ENCODE measurements at places on chromosomes 4 and X. TPM values are rescaled to one million over a fixed set of nuclear protein-coding genes. Genes with fewer than 3 reads are reported as not detected.
A peak's percentile ranks its signal among the peaks of the same experiment; 100 is the strongest.

- H3K36me3 ChIP-seq = no peaks in the 10 kb centered on the region
- H3K4me1 ChIP-seq = peaks cover 22% of the 10 kb centered on the region
- peaks cover 17% of the 10 kb centered on the region for H3K27me3 ChIP-seq
- no peak overlapping the region for H3K4me3 ChIP-seq
- no peak overlapping the region for H3K27ac ChIP-seq
- DNase-seq = no peak
Measured at GRCh38 chr4:95371476-95372224, 177.1 kb downstream of the UNC5C start.

GRCh38 chr4:73406548-73406875, 2.4 kb downstream of the ALB start:
- no peak overlapping the region for H3K4me3 ChIP-seq
- no peak overlapping the region for H3K27ac ChIP-seq
- no peaks in the 10 kb centered on the region for H3K27me3 ChIP-seq
- no peaks in the 10 kb centered on the region for H3K36me3 ChIP-seq
- no peak for DNase-seq
- H3K4me1 ChIP-seq = no peaks in the 10 kb centered on the region

ZCCHC18 gene
- total RNA-seq = 9.3 TPM

DNA sequence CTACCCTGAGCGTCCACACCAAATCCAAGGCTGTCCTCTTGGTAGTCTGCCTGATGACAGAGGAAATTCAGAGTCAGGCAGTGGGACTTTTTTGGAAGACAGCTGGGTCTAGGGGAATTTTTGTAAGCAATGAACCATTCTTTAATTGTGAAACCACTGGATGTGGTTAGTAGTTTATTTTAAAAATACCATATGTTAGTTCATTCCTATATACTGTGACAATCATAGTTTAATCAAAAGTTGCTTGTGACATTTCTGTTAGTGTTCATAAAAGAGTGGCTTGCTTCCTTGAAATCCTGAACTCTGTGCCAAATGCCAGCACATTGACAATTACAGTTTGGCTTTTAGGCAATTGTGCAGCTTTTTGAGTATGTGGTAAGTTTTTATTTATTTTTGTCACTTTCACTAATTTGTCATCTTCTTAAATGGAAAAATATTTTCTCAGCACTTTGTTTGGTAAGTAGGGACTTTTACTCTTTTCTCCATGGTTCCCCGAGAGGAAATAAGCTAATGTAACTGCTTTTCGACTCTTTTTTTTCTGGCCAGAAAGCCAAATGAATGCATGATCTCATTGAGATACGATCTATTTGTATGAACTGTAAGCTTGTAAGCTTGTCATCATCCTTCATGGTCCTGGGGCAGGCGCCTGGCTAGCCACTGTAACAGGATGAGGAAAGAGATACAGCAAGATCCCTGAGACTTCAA, 72.6 kb upstream of the SLC4A4 start:
- no peak overlapping the region for H3K27ac ChIP-seq
- no peak overlapping the region for H3K4me3 ChIP-seq

- no peak overlapping the region for H3K4me3 ChIP-seq
- no peak overlapping the region for H3K27ac ChIP-seq
- no peaks in the 10 kb centered on the region for H3K4me1 ChIP-seq
- H3K36me3 ChIP-seq = peaks cover 9% of the 10 kb centered on the region
- no peak for DNase-seq
Measured at GRCh38 chr4:182404376-182404775, 161.2 kb downstream of the TENM3 start.

- H3K36me3 ChIP-seq = no peaks in the 10 kb centered on the region
- DNase-seq = no peak
- H3K4me3 ChIP-seq = no peak overlapping the region
- H3K27me3 ChIP-seq = no peaks in the 10 kb centered on the region
- H3K4me1 ChIP-seq = no peaks in the 10 kb centered on the region
- H3K27ac ChIP-seq = no peak overlapping the region
Measured at GRCh38 chrX:95056901-95057300, 1382.9 kb downstream of the FAM133A start.

GRCh38 chrX:118652717-118653116, 74.7 kb upstream of the IL13RA1 start:
- H3K27me3 ChIP-seq = no peaks in the 10 kb centered on the region
- no peak overlapping the region for H3K4me3 ChIP-seq
- H3K4me1 ChIP-seq = no peaks in the 10 kb centered on the region
- peaks cover 5% of the 10 kb centered on the region for H3K36me3 ChIP-seq

DNA sequence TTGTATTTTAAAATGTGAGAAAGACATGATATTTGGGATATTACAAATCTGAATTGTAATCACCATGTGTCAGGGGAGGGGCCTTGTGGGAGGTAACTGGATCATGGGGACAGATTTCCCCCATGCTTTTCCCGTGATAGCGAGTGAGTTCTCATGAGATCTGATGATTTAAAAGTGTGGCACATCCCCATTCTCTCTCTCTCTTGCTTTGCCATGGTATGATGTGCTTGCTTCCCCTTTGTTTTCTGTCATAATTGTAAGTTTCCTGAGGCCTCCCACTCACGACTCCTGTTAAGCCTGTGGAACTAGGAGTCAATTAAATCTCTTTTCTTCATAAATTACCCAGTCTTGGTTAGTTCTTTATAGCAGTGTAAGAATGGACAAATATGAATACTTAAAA, 39.0 kb downstream of the CCDC158 start:
- peaks cover 53% of the 10 kb centered on the region for H3K27me3 ChIP-seq
- H3K4me1 ChIP-seq = peaks cover 12% of the 10 kb centered on the region
- DNase-seq = no peak
- peaks cover 10% of the 10 kb centered on the region for H3K36me3 ChIP-seq
- H3K27ac ChIP-seq = no peak overlapping the region
- H3K4me3 ChIP-seq = no peak overlapping the region

GRCh38 chr4:78022517-78022916, 34.6 kb upstream of the FRAS1 start:
- H3K4me1 ChIP-seq = peaks cover 5% of the 10 kb centered on the region
- no peaks in the 10 kb centered on the region for H3K27me3 ChIP-seq
- DNase-seq = no peak
- no peaks in the 10 kb centered on the region for H3K36me3 ChIP-seq
- H3K4me3 ChIP-seq = no peak overlapping the region

PDZD11 gene
- total RNA-seq = 38.3 TPM

TREX2 gene
- total RNA-seq = 1.6 TPM

DNA sequence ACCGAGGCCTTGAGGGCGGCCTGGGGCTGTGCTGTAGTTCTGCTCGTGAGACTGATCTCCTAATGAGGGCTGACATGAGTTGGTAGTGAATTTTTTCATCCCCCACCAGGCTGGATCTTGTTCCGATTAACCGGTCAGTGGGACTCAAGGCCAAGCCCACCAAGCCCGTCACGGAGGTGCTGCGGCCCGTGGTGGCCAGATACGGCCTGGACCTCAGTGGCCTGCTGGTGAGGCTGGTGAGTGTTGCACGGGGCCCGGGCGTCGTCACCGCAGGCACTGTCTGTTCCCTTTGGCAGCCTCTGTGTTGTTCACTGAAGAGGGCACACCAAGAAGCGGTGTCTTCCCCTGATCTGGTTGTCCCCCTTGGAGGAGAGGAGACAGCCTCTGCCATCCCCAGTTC, 18.4 kb upstream of the HGFAC start:
- H3K4me1 ChIP-seq = peaks cover 4% of the 10 kb centered on the region
- no peaks in the 10 kb centered on the region for H3K27me3 ChIP-seq
- H3K36me3 ChIP-seq = no peaks in the 10 kb centered on the region
- no peak overlapping the region for H3K4me3 ChIP-seq
- H3K27ac ChIP-seq = no peak overlapping the region
- DNase-seq = no peak

GRCh38 chr4:60605646-60606354, 594.3 kb upstream of the ADGRL3 start:
- peaks cover 13% of the 10 kb centered on the region for H3K4me1 ChIP-seq
- no peak overlapping the region for H3K4me3 ChIP-seq
- DNase-seq = no peak
- H3K27ac ChIP-seq = no peak overlapping the region
- H3K27me3 ChIP-seq = no peaks in the 10 kb centered on the region

DNA sequence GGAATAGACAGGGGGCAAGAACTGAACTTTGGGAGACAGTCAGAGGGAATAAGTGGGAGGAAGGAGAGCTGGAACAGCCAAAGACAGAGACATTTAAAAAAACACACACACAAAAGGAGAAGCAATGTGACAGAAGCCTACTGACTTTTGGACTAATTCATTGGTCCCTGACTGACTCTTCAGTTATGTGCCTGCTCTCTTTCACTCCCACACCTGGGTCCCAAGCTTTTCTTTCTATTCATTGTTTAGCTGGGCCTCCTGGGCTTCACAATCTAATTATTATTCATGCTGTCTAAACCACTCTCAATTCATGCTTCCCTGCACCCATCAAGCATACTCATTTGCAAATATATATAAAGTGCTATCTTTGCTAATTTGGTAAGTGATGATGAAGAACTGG, 139.2 kb upstream of the IRS4 start:
- no peaks in the 10 kb centered on the region for H3K36me3 ChIP-seq
- H3K4me1 ChIP-seq = peaks cover 15% of the 10 kb centered on the region
- H3K27ac ChIP-seq = peak overlapping the region; percentile 5

- no peak overlapping the region for H3K27ac ChIP-seq
- no peak overlapping the region for H3K4me3 ChIP-seq
- peaks cover 4% of the 10 kb centered on the region for H3K4me1 ChIP-seq
- H3K36me3 ChIP-seq = no peaks in the 10 kb centered on the region
- no peak for DNase-seq
- no peaks in the 10 kb centered on the region for H3K27me3 ChIP-seq
Measured at GRCh38 chrX:109299091-109299490, 182.8 kb downstream of the GUCY2F start.

ANXA5 gene
- total RNA-seq = 143 TPM

ALB gene
- 0.70 TPM for total RNA-seq

- H3K27ac ChIP-seq = no peak overlapping the region
- no peaks in the 10 kb centered on the region for H3K36me3 ChIP-seq
- no peak overlapping the region for H3K4me3 ChIP-seq
- H3K4me1 ChIP-seq = no peaks in the 10 kb centered on the region
- H3K27me3 ChIP-seq = no peaks in the 10 kb centered on the region
Measured at GRCh38 chr4:15873117-15873516, 65.4 kb downstream of the FGFBP1 start.

ZXDA gene
- total RNA-seq = not detected

GRCh38 chr4:120699354-120699753, 223.2 kb downstream of the PRDM5 start:
- no peak overlapping the region for H3K4me3 ChIP-seq
- H3K4me1 ChIP-seq = peaks cover 8% of the 10 kb centered on the region
- H3K27me3 ChIP-seq = no peaks in the 10 kb centered on the region

DNA sequence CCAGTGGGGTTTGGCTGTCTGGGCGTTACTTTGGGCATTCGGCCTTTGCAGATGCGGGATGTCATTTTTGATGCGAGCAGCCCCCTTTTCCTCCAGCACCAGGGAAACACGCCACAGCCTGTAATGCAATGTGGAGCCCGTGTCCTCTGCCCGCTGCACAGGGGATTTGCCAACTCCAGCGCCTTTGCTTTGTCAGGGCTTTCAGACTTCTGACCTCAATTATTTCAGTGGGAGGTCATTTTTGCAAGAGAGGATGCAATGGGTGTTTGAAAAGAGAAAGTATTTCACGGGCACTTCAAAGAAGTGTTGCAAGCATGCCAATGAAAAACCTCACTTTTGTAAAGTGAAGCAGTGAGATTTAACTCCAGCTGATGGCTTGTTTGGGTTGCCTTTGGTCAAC, 11.5 kb downstream of the CLCN4 start:
- no peaks in the 10 kb centered on the region for H3K27me3 ChIP-seq
- peaks cover 10% of the 10 kb centered on the region for H3K36me3 ChIP-seq
- no peak overlapping the region for H3K27ac ChIP-seq
- no peak overlapping the region for H3K4me3 ChIP-seq

MAGEA2 gene
- total RNA-seq = not detected

- H3K27ac ChIP-seq = peak overlapping the region; percentile 3
- DNase-seq = no peak
- H3K27me3 ChIP-seq = no peaks in the 10 kb centered on the region
- H3K36me3 ChIP-seq = peaks cover 19% of the 10 kb centered on the region
- peaks cover 39% of the 10 kb centered on the region for H3K4me1 ChIP-seq
- H3K4me3 ChIP-seq = no peak overlapping the region
Measured at GRCh38 chr4:110184140-110184790, 14.2 kb downstream of the ELOVL6 start.

GRCh38 chrX:69073721-69074120, 91.5 kb downstream of the PJA1 start:
- H3K4me3 ChIP-seq = no peak overlapping the region
- H3K36me3 ChIP-seq = no peaks in the 10 kb centered on the region
- H3K27ac ChIP-seq = no peak overlapping the region
- peaks cover 7% of the 10 kb centered on the region for H3K4me1 ChIP-seq
- DNase-seq = no peak
- no peaks in the 10 kb centered on the region for H3K27me3 ChIP-seq

DNA sequence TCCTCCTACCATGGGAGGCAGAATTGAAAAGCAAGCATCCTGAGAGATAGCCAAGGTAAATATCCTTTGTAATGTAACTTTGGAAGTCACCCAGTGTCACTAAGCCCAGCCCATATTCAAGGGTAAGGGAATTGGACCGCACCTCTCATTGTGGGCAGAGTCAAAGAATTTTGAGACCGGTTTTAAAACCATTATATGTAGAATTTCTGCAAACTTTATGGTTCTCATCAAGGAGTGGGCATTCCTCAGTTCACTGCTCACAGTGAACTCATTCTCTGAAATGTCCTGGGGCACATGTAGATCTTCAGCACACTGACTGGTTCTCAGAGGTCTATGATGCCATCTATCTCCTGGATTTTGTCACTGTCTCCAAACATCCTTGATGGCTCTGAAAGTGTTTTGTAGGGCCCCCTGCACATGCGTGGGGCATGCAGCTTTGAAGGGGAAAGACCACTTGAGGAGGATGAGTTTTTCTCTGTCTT, 35.3 kb upstream of the CHRNA9 start:
- no peak overlapping the region for H3K4me3 ChIP-seq
- peaks cover 6% of the 10 kb centered on the region for H3K36me3 ChIP-seq
- DNase-seq = no peak

GRCh38 chr4:23750125-23750524, 139.7 kb downstream of the PPARGC1A start:
- no peak overlapping the region for H3K27ac ChIP-seq
- no peak overlapping the region for H3K4me3 ChIP-seq

- no peak overlapping the region for H3K4me3 ChIP-seq
- DNase-seq = no peak
- H3K27me3 ChIP-seq = no peaks in the 10 kb centered on the region
Measured at GRCh38 chr4:108881986-108882385, 119.1 kb upstream of the ETNPPL start.

All from neural crest cell (in vitro differentiated cells).